ENCODE measurements at places on chromosomes 5 and 9.

- no peak for DNase-seq
Measured at GRCh38 chr9:79975621-79976256, 404.0 kb downstream of the TLE4 start.

DNA sequence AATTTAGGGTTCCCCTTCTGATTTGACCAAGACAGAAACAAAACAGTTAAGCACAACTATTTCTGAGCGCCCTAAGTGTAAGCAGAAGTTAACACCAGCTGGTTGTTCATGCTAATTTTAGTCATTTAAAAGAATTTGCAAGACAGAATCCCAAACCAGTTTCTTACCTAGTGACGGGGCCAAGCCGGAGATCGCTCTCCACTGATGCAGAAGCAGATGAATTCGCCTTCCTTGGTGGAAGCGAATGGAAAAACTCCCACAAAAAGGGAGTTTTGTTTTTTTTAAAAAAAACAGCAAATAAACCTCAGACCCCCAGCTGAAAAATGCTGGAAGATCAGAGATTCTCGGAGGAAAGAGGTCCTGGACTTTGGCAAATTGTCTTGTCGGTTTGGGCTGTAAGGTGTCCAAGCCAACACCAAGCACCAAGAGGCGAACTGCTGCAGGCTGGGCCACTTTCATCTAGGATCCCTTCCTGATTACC, 47.4 kb upstream of the GLDC start:
- DNase-seq, result no peak

GRCh38 chr5:23208959-23209431, 298.4 kb upstream of the PRDM9 start:
- DNase-seq, result no peak

DNA sequence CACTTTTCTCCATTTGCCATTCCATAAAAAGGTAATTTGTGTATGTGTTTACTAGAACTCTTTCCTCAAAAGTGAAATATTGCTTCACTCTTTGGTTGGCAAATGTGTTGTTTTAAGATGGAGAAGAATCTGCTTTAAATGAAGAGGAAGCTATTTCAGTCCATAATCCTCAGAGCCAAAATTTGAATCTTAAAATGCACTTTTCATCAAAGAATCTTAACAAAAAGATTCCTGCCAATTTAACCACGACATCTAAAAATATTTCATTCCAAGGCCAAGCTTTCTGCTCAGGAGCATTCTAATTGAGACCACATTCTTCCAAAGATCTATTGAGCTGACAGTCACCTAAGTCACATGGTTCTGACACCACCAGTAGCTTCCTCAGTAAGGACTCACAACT, 7.5 kb downstream of the GABRB2 start:
- no peak for DNase-seq

GRCh38 chr9:121298689-121299466, 30.9 kb downstream of the GSN start:
- no peak for DNase-seq

Data from T-helper 22 cell (primary cell).